Fibroblast of skin of right biceps (primary cell): ENCODE measurements at places on chromosomes 6 and 20.

DNA sequence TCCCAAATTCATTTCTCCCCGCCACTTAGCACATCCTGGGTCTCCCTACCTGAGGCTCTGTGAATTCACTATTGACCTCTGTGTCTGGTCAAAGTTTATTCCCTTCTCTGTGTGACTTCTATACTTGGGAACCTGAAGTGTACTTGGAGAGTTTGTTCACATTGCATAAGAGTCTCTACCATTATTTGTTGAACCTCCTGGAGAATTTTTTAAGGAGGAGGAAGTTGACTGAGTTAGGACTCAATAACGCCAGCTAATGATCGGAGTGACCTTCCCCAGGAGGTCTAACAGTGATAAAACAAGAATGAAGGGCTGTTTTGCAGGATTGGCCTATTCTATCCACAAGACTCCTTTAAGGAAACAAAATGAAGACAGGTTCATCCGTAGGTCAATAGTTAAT is 23.6 kb downstream of the STMND1 start:
- no peak for DNase-seq

DNA sequence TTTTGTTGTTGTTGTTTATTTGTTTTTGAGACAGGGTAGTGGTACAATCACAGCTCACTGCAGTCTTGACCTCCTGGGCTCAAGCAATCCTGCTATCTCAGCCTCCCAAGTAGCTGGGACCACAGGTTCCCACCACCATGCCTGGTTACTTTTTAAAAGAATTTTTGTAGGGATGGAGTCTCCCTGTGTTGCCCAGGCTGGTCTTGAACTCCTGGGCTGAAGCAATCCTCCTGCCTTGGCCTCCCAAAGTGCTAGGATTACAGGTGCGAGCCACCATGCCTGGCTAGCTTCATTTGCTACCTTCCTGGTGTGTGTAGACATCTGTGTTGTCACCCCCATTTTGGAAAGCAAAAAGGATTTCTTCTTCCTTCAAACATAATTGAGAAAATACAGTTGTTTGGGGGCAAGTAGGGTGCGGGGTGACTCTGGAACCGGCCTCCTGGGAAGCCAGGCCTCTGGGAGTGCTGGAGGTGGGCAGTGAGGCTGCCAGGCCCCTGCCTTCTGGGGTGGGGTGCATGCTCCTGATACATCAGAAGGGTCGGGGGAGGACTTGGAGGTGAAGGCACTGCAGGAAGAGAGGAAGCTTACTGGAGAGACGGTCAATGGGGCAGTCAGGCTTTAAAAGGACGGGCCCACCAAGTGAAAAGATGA is 28.4 kb downstream of the SYNJ2 start:
- DNase-seq, result no peak

DNA sequence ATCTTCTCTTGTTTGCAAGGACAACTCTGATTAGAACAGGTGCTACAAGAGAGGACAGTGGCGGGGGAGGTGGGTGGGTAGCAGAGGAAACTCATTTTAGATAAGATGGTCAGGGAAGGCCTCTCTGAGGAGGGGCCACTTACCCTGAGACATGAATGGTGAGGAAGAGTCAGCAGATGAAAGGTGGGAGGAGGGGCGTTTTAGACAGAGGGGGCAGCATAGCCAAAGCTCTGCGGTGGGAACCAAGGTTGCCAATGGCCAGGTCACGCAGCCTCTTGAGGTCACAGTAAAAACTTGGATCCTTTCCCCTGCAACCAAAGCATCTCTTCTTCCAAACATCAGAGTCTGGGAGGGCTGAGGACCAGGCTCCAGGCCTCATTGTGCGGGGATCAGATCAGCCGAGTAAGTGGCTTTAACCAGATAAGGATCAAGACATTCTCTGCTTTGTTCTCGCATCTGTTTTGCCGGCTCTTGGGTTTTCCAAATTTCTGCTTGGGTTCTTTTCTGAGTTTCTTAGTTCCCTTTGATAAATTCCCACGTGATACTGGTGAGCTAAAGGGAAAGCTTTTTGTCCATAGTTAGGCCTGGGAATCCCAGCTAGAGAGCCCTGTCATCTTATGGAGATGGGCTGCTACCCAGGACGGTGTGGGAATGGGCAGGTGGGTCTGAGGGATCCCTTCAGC is 5.5 kb upstream of the CD40 start:
- no peak for DNase-seq

DNA sequence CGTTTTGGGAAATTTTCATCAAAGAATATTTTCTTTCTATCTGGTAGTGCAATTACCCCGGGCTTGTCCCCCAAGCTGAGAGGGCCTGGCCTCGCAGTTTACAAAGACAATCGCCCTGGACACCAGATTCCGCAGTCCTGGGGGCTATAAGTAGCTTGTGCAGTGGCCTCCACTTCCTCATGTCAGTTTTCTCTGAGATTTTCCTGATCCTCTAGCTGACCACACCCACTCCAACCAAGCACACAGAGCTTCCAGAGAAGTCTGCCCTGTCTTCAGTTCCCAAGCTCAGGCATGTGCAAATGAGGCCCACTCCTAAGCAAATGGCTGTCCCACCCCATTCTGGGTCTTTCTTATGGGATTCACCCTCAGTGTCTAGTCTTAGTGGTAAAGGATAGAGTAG is 245.3 kb downstream of the MAFB start:
- DNase-seq, result no peak

DNA sequence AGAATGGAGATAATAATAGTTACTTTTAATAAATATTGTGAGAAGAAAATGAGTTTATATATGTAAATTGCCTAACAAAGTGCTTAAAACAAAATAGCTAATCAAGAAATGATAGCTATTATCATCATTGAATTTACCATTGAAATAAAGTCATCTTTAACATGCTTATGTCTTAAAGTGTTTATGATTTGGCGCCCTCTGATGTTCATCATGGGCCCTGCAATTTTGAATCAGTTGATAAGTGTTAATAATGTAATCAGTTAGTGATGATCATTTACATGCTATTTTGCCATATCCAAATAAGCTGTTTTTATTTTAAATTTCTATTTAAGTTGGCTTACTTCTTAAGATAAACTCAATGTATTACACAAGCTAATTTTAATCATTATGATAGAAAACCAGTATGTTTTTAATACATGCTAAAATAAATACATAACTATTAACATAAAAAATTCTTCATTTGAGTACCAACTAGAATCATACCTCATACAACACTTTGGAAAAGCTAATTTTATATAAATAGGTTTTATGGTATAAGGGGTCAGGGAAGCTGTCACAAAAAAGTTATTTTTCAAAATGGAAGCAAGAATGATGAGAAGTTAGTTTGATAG is 39.2 kb upstream of the TPD52L1 start:
- peak; percentile 64 for DNase-seq

DNA sequence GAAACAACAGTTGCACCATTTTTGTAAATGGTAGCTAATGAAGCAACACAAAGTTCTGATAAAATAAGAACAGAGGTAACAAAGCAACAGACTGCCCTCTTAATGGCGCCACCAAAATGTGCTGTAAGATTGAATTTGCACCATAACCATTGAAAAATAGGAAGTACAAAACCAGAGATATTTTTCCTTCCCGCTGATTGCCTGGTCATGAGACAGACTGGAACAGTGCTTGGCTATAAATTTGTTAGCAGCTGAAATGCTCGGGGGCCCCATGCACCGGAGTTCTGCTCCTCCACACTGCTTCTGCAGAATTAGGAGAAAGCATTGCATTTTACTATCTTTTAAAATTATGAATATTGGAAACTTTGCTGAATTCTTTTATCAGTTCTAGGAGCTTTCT is 164.4 kb upstream of the QKI start:
- no peak for DNase-seq
